ENCODE measurements at places on chromosomes 2 and 18.

- DNase-seq, result no peak
Measured at GRCh38 chr2:81276595-81276994, 972.0 kb upstream of the LRRTM1 start.

GRCh38 chr18:51751901-51752300, 554.4 kb upstream of the MEX3C start:
- no peak for DNase-seq

DNA sequence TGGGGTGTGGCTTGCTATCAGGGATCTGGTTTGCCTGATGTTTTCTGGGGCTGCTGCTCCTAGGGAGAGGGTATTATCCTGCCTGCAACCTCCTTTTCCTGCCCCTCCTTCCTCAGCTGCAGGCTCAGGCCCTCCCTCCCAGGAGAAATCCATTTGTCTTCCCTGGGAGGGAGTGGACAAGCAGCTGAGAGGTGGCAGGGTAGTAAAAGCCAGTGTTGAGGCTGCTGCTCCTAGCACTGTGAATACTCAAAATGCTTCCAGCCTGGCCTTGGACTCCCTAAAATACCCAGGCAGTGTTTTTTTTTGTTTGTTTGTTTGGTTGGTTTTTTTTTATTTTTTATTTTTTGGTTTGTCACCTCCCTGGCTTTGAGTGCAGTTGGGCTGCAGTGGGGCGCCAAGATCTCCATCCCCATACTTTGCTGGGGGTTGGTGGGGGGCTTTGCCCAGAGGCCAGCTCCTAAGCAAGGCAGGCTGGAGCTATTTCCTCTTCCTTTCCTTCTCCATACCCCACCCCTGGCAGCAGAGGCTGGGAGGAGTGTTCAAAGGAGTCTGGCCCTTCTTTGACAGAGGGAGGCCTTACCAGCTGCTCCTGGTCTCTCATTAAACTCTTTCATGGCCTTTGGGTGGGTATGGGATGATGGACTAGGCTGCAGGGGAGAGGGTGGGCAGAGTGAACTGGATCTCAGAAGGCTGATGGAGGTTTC, 13.6 kb downstream of the HOXD3 start:
- no peak for DNase-seq

DNA sequence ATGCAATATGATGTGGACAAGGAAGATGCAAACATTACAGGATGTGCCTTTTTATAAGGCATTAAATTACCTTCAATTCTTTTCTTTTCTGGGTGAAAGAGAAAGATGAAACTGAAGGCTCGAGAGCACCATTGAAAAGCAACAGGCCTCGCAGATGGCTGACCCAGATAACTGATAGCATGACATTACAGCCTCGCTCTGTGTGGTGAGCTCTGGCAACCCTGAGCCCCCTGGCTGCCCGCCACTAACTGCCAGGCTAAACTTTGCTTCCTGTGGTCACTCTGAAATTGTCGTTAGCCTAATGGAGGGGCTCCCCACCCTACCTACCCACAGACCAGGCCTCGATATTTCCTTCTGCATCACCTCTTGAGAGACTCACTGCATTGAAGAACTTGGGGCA, 516.8 kb upstream of the FANCL start:
- no peak for DNase-seq

- DNase-seq, result no peak
Measured at GRCh38 chr2:162929571-162929970, 91.0 kb upstream of the KCNH7 start.

GRCh38 chr2:84768840-84769239, 112.0 kb downstream of the TRABD2A start:
- no peak for DNase-seq

DNA sequence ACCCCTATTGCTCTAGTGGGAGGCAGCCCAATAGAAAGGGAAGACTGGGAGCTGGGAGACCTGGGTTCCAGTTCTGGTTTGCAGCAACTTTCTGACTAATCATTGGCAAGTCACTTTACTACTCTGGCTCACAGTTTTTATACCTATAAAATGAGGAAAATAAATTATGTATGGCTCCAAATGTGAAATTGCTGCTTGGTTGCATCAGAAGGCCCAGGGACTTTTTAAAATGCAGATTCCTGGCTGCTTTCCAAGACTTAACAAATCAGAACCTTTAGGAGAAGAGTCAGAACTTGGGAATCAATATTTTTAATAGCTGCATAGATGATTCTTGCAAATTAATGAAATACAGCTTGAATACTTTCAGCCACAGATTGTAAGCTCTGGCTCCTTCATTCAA, 943.9 kb downstream of the EPHA4 start:
- no peak for DNase-seq

GRCh38 chr2:39913648-39914461, 134.8 kb upstream of the THUMPD2 start:
- DNase-seq, result no peak

DNA sequence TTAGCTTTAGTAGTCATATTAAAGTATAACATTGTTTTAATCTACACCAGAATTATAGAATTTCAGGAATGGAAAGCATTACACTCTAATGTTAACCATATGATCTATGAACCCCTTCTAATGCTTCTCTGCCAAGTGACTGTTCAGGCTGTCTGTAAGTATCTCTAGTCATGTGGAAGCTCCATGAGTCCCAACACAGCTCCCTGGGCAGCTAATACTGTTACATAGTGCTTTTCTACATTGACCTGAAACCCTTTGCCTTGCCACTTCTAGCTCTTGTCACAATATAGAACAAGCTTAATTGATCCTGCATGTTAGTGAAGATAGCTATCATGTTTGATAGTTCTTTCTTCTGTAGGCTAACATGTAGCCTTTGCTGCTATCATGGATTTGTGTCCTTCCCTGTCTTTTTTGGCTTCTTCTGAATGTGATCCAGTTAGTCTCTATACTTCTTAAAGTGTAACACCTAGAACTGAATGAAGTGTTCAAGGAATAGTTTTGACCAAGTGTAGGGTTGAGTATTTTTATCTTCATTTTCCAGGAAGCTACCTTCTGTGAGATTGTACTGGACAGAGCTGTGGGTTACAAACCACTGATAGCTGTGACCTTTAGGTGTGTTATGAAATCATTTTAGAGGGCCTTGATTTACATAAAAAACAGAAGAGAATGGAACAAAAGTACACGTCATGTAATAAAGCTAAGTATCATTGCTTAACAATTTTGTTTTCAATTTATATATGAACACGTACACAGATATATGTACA, 23.7 kb downstream of the BABAM2 start:
- no peak for DNase-seq

DNA sequence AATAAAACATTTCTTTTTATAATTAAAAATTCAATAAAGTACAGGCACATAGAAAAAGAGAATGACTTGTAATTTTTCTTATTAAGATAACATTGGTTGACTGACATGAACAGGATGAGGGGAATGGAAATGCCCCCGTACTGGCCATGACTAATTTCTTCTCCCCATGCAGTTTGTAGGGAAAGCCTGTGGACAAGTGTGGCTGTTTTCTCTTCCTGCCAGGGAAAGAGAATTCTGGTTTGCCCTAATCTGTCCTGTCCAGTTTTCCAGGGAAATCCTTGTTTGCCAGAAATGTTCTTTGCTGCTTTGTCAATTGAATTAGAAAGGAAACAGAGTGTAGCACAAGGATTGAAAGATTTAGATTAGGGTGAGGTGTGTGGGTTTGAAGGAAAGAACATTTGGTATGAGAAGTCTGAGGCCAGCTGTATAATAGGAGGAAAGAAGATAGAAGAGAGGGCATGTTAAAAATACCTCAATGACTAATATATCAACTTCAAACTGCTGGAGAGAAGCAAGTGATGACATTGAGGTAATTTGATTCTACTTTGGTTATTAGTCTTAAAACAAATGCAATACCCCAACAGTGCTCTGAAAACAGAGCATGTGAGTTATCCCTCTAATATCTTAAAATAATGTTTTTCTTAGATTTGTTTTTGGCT, 593.9 kb upstream of the ZNF804A start:
- no peak for DNase-seq

- DNase-seq, result no peak
Measured at GRCh38 chr2:27282892-27283291, 663 bp downstream of the TRIM54 start.

DNA sequence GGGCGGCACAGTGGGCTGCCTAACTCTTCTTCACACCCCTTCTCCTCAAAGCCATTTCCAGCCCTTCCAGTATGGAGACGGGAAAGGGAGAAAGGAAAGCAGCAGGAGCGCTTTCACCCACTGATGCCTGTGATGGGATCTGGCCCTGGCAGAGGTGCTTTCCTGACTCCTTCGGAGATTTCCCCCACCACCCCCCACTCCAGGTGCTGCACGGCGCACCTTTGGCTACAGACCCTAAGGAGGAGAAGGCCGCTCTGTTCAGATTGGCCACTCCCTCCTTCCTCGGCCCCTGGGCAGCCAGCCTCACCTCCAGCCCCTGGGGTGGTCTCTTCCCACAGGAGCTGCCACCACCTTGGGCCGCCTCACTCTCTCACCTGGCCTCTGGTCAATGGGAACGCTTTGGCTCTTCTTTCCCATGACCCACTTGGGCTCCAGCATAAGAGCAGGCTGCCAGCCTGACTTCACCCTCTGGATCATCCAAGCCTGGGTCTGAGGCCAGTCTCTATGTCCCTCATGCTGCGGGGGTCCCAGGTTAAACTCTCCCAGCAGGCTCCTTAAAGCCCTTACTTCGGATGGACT, 18.4 kb upstream of the MAL start:
- DNase-seq, result no peak

DNA sequence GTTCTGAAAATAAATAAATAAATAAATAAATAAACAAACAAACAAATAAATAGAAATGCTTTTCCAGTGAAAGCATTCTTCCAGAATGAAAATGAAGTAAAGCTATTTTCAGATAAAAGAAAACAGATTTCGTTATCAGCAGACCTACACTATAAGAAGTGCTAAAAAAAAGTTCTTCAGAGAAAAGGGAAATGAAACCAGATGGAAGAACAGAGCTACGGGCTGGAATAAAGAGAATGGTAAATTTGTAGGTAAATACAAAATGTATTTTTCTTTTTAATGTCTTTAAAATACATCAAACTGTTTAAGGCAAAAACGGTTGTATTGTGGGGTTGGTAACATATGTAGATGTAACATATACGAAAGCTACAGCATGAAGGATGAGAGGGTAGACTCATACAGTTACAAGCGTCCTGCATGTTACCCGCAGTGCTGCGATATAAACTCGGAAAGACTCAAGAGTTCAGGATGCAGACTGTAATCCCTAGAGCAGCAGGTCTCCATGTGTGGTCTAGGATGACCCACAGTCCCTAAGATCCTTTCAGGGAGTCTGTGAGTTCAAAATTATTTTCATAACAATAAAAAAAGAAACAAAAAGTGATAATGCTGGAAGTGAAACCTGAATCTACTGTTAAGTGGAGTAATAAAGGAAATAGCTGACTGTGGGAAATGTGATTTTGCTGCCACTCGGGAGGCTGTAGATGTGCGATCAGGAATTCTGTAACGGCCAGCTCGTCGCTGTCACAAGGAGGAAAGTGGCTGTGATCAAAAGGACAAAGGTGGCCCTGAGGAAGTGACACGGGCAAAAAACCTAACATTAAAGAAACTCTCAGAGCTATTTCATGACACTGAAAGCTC, 5.3 kb upstream of the RAB12 start:
- no peak for DNase-seq

DNA sequence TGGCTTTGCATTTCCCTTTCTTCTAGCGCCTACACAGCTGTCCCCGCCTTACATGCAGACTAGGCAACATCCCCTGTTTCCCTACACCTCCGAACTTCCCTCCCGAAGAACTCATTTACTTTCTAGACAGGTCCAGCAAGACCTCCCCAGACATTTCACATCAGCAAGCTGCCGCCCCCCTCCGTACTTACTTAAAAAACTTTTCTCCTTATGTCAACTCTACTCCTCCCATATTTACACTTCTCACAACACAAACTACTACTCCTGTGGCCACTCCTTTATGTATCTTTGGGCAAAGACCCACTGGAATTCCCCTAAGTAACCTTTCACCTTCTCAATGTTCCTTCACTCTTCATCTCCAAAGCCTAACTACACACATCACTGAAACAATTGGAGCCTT, 20.4 kb upstream of the ZNF397 start:
- no peak for DNase-seq

- no peak for DNase-seq
Measured at GRCh38 chr2:44951124-44951523, 9.6 kb downstream of the SIX3 start.

DNA sequence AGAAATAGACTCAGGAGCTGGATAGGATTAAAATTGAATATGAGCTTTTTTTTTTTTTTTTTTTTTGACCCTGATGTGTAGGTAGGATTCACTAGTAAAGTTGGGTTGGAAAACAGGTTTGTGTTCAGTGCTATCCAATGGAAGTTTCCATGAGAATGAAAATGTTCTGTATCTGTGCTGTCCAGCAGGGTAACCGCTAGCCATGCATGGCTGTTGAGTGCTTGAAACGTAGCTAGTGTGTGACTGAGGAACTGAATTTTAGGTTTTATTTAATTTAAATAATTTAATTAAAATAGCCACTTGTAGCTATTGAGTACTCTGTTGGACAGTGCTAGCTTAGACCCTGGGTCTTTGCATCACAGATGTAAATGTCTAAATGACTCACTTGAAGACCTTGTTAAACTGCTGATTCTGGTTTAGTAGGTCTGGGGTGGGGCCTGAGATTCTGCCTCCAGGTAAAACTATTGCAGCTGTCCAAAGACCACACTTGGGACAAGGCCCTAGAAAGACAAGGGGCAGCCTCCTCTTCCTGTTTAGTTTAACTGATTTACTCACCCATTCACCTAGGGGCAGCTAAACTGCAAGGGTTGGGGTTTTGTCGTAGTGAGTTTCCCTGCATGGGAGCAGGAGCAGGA, 84.7 kb upstream of the STON1 start:
- no peak for DNase-seq

DNA sequence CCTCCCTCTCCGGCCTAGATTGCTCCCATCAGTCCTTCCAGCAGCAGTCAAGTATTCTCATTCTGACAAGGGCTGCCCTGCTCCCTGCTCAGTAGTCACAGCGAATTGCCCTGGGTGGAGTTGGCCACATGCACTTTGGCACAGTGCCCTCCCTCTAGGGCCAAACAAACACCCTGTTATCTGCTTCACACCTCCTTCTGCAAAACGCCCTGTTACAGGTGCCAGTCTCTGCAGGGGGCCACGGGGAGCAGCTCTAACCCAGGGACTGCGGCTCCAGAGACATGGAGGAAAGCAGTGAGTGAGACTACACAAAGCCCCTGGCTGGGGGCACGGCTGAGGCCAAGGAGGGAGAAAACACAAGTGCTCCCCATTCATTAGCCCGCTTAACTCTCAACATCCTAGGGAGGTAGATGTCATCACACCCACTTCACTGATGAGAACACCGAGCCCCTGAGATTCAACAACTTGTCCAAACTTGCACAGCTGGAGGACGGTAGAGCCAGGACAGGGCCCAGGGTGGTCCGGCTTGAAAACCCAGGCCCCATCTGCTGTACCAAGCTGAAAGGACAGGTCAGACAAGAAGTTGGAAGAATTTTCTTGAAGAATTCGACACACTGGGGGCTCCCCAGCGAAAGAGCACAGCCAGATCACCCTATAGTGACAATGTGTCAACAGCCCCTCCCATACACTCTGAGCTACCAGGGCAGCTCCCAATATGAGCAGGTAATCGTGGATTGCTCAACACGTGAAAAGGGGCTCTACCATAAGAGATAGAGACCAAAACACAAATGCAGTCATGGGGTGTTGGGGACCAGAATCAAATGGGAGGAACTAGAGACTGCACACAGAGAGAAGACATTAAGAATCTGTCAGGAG, 8.7 kb upstream of the TFCP2L1 start:
- no peak for DNase-seq

- no peak for DNase-seq
Measured at GRCh38 chr2:85796341-85797262, 42.8 kb downstream of the ATOH8 start.

GRCh38 chr2:121260370-121261154, 24.4 kb downstream of the TFCP2L1 start:
- no peak for DNase-seq

GRCh38 chr2:218997731-218998130, 4.5 kb upstream of the CRYBA2 start:
- DNase-seq, result no peak
